ENCODE measurements at places on chromosomes 5 and 9.

DNA sequence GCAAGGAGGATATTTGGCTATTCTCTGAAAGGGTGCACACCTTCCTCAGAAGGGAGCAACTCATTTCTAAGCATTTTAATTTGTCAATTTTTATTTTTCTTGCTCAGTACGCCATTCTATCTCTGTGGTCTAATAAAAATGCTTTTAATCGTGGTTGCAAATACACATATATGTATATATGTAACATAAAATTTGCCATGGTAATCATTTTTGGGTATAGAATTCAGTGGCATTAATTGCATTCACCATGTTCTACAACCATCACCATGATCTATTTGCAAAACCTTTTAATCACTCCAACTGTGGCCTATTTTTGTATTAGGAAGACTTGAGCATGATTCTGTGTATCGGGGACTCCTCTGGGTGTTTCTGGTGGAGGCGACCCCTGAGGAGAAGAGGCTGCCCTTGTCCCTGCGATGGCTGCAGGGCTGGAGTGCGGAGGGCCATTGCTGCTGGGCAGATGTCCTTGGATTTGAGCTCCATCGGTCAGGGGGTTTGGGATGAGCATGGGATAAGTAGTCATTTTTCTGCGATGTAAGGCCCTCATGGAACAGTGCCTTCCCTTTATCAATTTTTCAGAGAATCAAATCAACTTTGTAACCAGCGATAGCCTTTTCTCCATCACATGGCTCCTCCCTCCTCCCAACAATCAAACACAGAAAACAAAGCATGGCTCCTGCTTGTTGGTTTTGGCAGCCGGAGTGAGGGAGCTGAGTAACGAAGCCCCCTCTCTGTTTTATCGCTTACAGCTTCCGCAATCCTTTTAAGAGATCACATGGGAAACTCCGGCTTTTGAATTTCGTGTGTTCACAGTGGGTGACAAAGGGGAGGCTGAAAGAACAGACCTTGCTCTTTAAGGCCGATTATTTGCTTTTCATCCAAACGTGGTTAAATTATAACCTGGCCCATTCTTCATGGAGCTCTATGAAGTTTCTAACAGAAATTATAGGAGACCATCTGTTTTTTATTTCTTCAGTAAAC, 187.3 kb downstream of the TENT4A start:
- no peak for DNase-seq

DNA sequence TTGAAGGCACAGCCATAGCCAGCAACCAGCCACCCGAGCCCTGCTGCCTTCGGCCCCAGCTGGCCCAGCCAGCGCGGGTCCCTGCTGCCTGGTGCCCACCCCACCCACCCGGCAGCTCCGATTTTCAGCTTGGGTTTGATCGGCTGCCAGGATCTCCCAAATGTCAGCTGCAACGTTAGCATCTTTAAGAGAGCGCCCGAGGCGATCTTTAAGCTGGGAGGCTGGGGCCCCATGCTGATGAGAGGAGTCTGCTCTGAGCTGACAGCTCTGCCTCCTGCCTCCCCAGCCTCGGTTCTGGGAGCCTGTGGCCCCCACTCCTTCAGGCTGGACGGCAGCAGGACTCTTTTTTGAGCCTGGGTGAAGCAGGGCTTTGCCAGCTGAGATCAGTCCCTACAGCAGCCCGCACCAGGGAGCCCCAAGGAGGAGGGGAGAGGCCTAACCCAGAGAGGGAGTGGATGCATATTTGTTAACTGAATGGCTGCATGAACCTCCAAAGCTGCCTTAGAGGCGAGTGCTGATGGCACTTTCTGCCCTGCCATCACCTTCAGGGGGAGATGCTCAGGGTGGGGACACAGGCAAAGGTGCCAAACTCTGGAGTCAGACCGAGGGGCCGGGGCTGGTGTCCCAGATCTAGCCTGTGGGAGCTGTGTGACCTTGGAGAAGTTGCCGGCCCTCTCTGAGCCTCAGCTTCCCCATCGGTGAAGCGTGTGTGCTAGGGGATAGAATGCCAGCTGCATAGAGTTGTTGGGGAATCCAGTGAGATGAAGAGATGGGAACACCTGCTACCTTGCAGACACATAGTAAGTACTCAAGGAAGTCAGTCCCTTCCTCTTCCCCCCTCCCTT, 165.5 kb downstream of the C9orf50 start:
- no peak for DNase-seq

DNA sequence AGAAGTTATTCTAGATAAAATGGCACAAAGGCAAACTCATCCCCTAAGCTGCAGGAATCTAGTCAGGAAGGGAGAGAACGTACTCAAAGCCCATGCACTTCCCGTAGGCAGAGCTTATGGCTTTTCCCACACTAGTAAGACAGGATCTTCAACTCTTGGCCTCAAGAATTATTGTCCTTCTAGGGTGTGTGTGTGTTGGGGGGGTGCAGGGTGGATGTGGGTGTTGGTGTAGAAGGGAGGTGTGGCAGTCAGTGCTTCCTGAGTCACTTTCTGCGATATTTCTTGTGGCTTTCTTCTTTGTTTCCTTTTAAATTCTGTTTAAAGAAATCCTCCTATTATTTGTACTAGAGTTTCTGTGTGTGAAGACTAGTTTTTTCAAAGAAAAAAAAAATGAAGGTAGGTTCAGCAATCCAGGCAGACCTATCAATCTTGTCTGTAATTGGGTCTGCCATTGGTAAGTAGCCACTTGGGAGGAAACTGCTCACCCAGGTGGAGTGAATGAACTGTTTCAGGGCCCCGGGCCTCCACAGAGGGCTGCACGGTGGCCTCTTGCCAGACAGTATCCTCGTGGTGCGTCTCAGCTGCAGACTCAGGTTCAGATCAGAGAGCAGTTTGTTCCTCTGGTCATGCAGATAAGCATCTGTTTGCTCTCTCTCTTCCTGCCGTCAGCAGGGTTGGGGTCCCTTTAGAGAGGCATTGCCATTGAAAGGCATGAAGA, 131.9 kb downstream of the NPR3 start:
- DNase-seq: no peak

DNA sequence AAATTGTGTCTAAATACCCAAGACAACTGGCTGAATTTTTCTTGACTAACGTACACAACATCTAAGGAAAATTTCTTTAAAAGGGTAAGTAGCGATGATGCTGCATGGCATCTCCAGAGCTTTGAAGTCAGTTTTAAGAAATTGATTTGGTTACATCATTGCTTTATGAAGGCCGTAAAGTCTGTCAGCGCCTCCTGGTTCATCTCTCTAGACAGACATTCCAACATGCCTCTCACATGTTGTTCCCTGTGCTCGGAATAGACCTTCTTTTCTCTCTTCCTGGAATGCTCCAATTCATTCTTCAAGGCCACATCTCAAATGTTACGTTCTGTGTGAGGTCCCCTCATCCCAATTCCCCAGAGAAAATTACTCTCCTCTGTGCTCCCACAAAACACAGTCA, 108.7 kb upstream of the SSBP2 start:
- no peak for DNase-seq

GRCh38 chr9:19033015-19033414, at the start of gene SAXO1:
Gene SAXO1, minus strand, starts transcription at chr9:19033209. Its CDS starts 301 bp downstream, at chr9:19032908.
- DNase-seq: no peak

- no peak for DNase-seq
These were observed 24.9 kb downstream of the SHB start for GRCh38 chr9:38043931-38044623.

- no peak for DNase-seq
These were observed 46.7 kb downstream of the SHB start for GRCh38 chr9:38022203-38022895.

GRCh38 chr9:13411791-13412190, 132.3 kb upstream of the MPDZ start:
- DNase-seq: no peak

- DNase-seq: no peak
These were observed 95.5 kb downstream of the PAX5 start for GRCh38 chr9:36938617-36939016.

GRCh38 chr5:102529031-102529430, 30.2 kb upstream of the SLCO6A1 start:
- no peak for DNase-seq

DNA sequence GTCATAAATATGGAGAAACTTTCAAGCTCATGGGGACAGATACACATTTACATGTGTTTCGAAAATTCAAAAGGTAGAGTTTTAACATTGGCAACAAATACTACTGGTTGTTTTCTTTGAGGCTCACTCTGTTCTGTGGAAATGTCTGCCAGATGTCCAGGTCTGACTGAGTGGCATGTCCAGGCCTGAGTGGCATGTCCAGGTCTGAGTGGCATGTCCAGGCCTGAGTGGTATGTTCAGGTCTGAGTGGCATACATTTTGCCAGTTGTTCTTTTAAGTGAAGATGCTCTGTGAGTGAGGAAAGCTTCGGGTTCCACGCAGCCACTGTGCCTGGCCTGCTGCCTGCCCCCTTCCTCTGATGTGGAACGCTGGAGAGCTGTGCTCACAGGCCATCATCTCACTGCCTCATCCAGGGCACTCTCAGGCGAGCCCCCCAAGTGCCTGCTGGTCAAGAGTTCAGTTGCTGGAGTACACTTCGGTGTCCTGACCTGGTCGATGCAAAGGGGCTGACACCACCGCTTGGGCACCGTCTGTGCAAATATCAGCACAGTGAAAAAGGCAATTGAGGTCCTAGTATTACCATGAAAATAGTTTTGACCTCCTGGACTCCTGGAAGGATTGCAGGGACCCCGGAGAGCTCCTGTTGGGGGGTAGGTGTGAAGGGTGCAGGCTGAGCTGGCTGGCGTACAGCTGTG, 89.9 kb downstream of the EHMT1 start:
- DNase-seq: no peak

- DNase-seq: no peak
These were observed 340.3 kb downstream of the KCTD16 start for GRCh38 chr5:144510845-144511579.

- no peak for DNase-seq
These were observed 33.0 kb downstream of the FOXD1 start for GRCh38 chr5:73415617-73416016.

DNA sequence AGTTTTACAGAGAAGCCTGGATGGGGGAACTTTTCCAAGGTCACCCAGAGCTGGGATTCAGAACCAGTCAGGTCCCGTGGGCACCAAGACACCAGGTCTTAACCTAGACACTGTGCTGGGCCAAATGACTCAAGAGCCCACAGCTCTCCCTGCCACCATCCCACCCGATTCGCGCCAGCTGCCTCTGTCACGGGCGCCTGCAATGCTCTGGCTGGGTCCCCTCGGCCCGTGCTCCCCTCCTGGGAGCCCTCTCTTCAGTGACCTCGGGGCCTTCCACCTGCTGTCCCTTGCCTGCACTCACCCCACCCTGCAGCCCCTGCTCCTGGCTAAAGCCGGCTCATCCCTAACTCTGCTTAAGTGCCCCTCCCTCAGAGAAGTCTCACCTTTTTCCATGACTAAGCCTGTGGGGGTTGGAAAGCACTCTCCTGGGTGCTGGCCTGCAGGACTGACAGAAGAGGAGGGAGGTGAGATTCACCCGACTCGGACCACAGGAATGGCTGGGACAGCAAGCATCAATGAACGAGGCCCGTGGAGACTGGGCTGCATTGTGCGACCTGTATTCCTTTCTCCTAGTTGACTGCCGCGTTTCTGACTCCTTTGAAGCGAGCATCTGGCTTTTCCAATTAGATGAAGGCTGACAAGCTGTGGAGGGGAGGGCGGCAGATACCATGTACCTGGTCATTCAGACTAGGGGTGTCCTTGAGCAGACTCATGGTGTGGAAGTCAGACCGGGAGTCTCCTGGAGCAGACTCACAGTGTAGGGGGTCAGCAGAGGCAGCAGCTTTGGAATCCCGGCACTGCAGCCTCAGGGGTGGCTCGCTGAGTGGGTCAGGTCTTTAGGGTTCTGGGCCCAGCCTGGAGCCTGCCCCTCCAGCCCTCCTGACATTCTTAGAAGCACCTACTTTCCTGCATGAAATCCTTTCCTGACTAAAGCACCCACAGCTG, 5.8 kb upstream of the IL4 start:
- DNase-seq: no peak

DNA sequence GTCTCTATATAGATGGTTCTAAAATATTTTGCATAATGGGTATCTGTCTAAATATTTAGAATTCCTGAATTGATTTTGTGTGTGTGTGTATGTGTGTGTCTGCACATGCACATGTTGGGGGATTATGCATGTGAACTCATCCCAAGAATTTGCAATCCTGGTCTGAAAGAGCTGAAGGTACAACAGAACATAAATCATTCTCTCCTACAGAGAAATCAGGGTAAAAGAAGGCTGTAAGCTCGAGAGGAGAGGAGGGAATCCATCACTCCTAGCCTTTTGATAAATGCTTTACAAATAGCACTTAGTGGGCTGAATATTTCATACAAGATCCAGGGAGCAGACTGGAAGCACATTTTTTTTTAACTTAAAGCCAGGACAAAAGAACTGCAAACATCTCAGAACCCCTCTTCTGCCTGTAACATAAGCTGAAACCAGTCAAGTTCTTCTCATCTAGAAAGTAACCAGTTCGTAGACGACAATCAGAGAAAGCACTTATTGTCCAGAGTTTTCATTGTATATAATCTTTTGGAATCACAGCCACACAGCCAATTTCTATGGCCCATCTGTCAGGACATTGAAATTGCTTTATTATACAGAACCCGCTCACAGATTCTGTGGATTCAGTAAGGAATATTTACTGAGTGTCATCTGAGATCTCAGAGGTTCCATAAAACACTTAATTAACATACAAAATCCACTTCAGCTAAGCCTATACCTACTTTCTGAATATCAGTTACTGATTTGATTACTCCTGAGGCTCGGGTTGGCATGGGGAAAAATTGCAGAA, 541.4 kb upstream of the ZNF462 start:
- DNase-seq: no peak

DNA sequence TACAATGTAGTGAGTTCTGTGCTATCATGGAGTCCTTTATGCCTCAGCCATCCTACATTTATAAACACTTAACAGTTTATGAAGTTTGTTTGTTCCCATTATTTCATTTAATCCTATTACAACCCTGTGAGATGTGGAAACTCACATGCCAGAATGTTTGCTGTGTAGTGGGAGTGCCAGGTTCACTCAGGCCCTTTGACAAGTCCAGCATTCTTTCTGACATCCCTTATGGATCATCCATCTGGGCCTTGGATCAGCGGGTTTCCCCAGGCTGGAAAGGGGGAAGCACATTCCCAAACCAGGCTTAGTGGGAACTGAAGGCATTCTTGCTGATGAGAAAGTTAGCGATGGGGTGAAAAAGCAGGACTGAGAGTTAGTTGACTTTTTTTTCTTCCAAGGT, 128.1 kb upstream of the OTULINL start:
- DNase-seq: no peak

- no peak for DNase-seq
These were observed 667.2 kb downstream of the BRINP1 start for GRCh38 chr9:118701985-118702384.

DNA sequence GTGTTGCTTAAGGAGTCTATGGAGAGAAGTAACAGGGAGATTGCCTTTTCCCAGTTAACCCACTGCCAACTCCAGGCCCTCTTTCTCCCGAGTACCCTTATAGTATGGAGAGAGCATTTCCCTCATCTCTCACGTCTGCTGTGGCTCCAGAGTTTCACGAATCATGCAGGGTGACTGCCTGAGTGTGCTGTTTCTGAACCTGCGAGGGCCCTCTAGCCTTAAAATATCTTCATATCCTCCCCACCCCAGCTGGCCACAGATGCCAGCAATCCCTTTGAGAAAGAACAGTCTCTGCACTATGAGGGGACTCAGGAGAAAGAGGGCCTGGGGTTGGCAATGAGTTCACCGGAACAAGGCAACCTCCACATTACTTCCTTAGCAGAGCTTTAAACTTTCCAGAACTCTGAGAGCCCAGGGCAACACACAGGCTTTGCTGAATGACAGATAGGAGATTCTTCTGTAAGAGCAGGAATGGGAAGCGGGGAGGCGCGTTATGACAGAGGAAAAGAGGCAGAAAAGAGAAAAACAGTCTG, 81.6 kb upstream of the ANKH start:
- DNase-seq: no peak
